Esophagus squamous epithelium (tissue), 5 donors: ENCODE measurements at places on chromosomes 4 and X.

DNA sequence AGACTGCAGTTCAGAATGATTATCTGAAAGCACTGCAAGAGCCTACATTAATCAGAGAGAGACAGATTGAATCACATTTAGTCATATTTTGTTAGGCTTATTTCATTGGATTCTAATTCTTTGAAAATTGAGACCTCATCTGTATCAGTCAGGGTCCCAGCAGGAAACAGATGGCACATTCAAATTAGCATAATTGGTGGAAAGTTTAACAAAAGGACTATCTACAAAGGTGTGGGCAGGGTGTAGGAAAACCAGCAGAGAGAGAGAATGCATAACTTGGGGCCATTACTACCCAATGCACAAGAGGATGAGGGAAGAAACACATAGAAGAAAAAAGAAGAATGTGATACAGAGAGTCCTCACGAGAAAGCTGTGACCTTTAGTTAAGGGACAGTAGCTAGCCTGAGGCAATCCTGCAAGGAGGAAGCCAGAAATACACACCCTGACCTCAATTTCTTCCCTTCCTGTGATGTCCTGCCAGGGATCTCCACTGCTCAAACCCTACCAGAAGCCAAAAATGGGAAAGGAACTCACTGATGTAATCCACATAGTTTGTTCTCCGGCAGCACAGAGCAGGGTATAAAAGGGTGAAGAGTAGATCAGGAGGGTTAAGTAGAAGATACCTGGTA is 17.7 kb upstream of the XKRX start:
- no peak for DNase-seq

- DNase-seq: no peak
Observed at GRCh38 chr4:183508697-183509335, 4.0 kb downstream of the ING2 start.

DNA sequence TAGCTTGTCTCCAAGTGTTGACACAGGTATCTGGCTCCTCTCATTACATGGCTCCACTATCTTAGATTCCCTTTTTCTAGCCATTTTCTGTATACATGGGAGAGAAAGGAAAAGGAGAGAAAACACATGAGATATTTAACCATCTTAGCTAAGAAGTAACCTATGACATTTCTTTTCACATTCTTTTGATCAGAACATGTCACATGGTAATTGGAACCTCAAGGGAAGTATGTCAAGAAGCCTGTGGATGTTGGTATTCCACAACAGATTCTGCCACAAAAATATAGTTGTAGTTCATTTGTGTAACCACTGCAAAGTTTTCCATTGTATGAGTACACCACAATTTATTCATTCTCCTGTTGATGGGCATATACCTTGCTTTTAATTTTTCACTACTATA is 18.7 kb upstream of the GABRB1 start:
- no peak for DNase-seq

DNA sequence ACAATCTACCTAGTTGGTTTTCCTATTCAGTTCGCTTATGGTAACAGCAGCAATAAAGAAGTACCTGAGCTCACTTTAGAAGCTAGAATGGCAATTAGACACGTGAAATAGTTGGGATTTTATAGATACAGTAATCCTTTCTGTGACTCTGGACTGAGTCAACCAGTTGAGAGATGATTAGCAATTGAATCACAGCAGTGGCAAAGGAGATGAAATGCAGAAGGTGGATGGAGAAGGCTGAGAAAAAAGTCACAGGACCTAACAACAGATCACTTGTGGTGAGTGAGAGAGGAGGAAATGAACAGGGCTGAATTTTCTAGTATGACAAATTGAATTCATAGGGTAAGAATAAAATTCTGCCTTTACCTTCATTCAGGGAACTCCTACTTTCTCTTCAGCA is 197.1 kb upstream of the MAGEB18 start:
- DNase-seq: no peak

GRCh38 chr4:11014199-11014598 is 329.6 kb upstream of the CLNK start:
- no peak for DNase-seq

DNA sequence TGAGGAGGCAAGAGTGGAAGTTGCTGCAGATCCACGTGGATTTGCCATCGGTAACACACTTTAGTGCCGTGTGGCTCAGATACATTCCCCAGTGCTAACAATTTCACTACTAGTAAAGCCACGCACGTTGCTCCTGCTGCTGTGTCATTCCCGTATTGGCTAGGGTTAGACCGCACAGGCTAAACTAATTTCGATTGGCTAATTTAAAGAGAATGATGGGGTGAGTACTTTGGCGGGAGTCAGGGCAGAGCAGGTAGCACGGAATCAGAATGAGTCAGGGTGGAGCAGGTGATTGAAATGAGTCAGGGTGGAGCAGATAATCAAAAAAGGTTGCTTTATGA is 1337.5 kb downstream of the FSTL5 start:
- no peak for DNase-seq

- DNase-seq: no peak
Observed at GRCh38 chrX:118513120-118513898, 17.7 kb downstream of the DOCK11 start.

- no peak for DNase-seq
Observed at GRCh38 chrX:15430584-15430983, 46.4 kb upstream of the VEGFD start.

DNA sequence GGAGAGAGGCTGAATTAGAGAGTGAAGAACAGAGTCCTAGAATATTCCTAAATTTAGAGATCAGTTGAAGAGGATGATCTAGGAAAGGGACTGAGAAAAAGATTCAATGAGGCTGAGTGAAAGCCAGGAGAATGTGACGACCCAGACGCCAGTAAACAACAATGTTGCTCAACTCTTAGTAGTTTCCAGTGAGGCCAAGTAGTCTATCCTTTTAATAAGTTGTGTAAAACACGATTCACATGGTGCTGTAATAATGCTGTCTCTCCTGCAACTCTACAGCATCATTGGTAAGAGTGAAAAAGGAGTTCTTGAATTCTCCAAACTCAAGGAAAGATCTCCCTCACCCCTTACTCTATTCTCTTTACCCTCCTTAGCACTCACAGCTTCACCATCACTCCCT is 140.3 kb downstream of the CFAP299 start:
- no peak for DNase-seq

DNA sequence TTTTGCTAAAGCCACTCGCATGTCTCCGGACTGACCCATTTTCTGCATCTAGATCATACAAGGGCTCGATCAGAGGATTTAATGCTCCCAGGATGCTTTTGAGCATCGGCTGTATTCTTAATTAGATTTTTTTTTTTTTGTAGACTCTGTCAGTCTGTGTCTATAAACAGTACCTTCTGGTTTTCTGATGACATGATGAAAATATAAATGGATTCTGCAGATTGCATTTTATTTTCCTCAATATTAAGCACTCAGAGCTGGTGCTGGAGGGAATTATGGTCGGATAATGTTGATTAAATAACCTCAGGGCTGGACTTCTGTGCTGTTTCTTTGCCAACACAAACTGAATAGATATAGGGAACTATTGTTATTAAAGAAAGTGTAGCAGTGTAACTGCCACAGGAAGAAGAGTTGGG is 57.1 kb upstream of the LIMCH1 start:
- DNase-seq: no peak

DNA sequence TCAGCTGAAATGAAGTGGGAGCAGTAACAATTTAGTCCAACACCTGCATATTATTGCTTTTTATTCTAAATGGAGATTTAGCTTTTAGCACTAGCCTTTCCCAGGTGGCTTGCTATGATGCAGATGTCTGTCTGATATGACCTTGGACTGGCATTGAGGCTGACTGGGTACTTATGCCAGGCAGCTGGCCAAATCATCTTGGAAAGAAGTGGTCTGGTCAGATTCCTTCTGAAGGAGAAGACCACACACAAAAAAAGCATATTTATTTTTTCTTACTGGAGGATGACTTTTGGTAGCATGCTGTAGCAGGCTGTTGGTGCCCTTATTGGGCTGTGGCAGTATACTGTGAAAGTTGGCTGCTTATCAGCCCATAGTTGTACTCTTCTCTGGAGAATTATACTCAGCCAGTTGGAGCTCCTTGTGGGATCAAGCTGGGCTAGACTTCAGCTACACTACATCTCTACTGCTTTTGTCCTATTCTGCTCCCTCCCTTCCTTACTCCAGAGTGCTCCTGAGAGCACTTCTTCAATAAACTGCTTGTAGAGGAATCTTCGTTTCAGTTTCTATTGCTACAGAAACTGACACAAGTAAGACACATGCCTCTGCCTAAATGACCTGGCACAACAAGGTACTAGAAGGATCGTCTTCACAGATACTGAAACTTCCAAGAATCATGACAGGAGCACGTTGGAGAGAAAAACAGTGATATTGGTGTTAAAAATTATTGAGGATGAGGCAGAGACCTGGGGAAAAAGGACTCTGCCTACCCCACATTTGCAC is 196.8 kb upstream of the RPS6KA3 start:
- no peak for DNase-seq

GRCh38 chr4:119299741-119300100 is 22.2 kb downstream of the FABP2 start:
- no peak for DNase-seq

GRCh38 chr4:181264893-181265292 is 978.3 kb upstream of the TENM3 start:
- no peak for DNase-seq

DNA sequence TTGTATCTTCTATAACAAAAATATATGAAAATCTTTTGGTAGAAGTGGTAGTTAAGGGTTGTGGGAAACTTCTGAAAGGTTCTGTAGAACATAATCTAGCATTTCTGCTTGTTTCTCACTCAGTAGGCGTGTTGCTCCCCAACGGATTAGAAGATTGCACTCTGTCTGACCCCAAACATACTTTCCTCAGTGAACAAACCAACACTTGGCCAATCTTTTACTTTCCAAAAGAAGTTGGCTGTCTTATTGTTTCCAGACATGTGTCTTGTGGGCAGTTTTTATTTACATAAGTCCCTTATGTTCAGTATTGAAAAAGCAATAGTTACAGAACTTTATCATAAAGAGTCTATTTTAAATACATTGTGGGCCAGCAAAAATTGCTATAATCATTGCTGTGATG is 312.8 kb upstream of the EPHA5 start:
- no peak for DNase-seq

GRCh38 chr4:62159876-62160275 is 959.8 kb downstream of the ADGRL3 start:
- DNase-seq: no peak

GRCh38 chr4:75289914-75290582 is 224.2 kb downstream of the RCHY1 start:
- DNase-seq: no peak

GRCh38 chr4:147913137-147913536 is 181.2 kb downstream of the ARHGAP10 start:
- no peak for DNase-seq

DNA sequence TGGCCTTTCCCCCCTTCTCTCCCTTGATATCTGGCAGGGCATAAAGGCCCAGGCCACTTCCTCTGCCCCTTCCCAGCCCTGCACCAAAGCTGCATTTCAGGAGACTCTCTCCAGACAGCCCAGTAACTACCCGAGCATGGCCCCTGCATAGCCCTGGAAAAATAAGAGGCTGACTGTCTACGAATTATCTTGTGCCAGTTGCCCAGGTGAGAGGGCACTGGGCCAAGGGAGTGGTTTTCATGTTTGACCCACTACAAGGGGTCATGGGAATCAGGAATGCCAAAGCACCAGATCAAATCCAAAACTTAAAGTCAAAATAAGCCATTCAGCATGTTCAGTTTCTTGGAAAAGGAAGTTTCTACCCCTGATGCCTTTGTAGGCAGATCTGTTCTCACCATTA is 183.8 kb downstream of the AR start:
- no peak for DNase-seq

- DNase-seq: no peak
Observed at GRCh38 chr4:147318586-147318985, 162.3 kb upstream of the EDNRA start.

DNA sequence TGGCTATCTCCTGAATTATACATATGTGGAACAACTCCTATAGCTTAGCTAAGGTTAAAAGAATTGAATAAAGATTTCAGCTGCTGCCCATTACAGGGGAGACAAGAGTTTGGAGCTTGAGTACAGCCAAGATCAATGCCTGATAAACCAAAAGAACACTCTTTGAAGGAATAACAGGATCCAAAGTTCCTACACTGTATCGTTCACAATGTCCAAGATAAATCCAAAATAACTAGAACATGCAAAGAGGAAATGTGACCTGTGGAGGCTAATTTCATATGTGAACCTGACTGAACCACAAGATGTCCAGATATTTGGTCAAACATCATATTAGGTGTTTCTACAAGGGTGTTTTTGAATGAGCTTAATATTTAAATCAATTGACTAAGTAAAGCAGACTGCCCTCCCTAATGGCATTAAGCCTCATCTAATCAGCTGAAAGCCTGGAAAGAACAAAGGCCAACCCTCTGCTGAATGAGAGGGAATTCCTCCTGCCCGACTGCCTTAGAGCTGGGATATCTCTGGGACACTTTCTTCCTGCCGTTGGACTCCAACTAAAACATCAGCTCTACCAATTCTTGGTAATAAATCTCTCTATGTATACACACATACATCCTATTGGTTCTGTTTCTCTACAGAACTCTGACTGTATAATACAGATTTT is 19.2 kb downstream of the RFC1 start:
- no peak for DNase-seq

DNA sequence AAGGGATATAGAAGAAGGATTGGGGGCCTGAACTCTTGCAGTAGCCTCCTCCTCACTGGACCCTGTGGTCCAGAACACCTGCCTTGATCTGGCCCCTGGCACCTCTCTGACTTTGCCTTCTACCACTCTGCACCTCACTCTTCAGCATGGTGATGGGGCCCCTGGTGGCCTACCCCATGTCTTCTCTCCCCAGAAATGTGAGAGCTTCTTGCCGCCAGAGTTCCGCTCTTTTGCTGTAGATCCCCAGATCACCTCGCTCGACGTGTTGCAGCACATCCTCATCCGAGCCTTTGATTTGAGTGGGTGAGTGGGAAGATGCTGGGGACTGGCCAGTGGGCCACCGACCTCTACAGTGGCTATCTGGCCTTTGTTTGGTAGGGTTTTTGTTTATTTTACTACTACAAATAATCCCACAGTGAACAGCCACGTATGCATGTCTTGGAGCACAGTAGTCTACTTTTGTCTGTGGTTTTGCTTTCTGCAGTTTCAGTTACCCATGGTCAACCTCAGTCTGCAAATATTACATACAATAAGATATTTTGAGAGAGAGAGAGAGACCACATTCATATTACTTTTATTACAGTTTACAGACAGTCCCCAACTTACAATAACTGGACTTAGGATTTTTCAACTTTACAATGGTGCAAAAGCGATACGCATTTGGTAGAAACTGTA is 1.8 kb downstream of the TBC1D25 start:
- no peak for DNase-seq

DNA sequence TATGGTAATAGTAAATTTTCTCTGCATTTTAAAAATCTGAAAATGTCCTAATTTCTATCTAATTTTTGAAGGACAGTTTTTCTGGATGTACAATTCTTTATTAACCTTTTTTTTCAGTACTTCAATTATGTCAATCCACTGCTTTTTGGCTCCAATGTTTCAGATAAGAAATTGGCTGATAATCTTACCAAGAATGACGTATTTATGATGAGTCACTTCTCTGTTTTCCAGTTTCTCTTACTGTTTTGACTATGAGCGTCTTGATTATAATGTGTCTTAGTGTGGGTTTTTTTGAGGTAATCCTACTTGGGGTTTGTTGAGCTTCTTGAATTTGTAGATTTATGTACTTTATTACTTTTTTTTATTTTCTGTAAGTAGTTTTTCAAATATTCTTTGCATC is 47.2 kb downstream of the UGT2B11 start:
- DNase-seq: no peak
